Activated CD4-positive, alpha-beta T cell treated with anti-CD3 and anti-CD28 coated beads, Interleukin-2, amount 10 ng/mL, durations not matched to agents 7 days and 5 days (primary cell): ENCODE measurements at places on chromosomes 11 and 22. TPM values are rescaled to one million over a fixed set of nuclear protein-coding genes. Genes with fewer than 3 reads are reported as not detected.
A peak's percentile ranks its signal among the peaks of the same experiment; 100 is the strongest.

DNA sequence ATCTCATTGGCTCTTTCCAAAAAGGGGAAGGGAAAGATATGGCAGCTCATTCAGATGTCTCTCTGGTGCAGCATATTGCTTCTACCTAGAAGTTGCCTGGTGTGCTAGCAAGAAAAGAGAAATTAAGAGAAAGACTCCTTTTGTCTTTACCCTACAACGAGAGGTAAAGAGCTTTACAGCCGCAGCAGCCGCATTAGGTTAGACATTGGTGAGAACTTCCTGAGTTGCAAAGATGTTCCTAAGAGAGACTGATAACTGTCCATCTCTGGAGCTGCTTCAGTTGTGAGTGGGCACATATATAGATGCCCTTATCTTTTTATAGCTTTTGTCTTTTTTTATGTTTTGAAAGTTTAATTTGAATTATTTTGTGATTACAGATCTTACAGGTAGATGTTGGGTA, 80.8 kb upstream of the NNMT start:
- DNase-seq, result no peak

DNA sequence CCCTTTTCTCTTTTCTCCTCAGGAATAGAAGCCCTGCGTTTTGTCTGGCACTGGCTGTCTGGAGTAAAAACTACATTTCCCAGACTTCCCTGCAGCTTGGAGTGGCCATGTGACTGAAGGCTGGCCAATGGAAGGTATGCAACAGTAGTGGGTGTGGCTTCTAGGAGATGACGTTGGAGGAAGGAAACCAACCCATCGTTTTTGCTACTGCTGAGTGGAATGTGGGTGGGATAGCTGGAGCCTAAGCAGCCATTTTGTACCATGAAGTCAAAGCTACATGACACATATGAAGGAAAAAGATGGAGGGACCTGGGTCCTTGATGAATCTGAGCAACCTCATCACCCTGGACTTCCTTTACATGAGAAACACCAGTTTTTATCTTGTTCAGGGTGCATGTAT, 19.6 kb downstream of the FGF3 start:
- DNase-seq, result peak; percentile 11

DNA sequence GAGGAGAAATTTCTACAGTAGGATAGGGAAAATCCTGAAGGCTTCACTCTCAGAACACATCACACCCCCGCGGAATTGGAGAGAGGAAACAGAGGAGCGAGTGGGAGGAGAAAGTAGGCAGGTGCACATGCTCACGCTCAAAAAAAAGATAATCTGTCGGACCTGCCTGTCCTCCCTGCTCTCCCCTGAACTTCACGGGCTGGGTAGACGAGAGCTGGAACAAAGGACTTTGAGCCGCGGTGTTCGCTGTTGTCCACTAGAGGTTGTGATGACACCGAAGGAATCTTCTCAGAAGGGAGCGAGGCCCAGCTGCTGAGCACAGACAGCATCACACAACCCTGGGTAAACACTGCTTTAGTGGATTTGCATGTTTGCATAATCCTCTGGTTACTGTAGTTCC, 5.0 kb downstream of the SEZ6L start:
- DNase-seq, result no peak

DEPDC7 gene
- 1.6 TPM for total RNA-seq

NFAM1 gene
- 0.02 TPM for total RNA-seq

RAB39A gene
- not detected for total RNA-seq

SCGB1D4 gene
- not detected for total RNA-seq

PDE2A gene
- total RNA-seq, result 0.48 TPM
